H9 (cell line): ENCODE measurements at places on chromosomes 6 and 20.
A peak's percentile ranks its signal among the peaks of the same experiment; 100 is the strongest.

- DNase-seq, result no peak
These were observed 65.3 kb downstream of the NRSN1 start for GRCh38 chr6:24191346-24191745.

- DNase-seq, result no peak
These were observed 115.1 kb downstream of the QKI start for GRCh38 chr6:163529605-163530004.

DNA sequence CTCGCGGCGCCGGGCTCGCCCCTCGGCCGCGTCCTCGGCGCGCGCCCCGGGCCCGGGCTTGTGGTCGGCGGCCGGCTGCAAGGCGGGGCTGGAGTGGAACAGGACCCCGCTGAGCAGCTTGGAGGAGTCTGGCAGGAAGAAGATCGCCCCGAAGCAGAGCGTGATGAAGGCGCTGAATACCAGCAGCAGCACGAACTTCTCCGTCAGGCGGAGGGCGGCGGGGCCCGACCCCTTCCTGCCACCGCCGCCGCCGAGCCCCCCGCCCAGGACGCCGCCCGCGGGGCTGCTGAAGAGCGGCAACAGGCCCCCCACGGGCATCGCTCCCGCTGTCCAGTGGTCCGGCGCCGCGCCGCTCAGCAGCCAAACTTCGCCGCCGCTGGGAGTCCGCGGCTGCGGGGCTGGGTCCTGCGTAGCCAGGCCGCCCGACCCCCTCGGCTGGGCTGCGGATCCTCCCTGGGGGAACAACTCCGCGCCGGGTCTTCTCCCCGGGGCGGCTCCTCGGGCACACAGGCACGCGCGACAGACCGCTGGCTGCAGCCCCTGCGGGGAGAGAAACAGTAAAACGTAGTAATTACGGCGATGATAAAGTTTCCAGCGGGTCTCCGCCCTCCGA lies 707 bp downstream of the MAN1A1 start:
- DNase-seq, result no peak

DNA sequence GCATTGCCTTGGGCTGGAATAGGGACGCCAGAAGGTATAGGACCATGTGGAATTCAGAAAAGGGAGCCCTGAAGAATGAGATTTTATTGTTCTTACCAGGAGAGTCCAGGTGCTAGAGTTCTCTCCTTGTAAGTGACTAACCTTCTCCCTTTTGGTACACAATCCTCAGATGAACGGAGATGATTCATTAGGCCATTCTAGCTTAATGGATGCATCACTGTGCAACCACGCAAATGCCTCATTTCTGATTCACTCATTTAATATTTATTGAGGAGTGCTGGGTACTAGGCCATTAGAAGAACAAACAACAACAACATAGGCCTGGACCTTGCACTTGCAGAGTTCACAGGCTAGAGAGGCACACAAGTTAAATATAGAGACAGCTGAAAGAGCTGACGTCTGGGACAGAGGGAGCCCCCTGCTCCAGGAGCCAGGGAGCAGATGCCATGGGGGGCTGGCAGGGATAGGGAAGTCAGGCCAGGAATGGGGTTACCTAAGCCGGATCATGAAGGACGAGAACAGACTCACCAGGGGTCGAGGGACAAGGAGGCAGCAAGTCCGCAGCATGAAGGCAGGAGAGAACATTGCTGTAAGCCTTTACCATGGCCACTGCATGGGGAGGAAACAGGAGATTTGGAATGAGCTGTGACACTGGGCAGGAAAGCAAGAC lies 179.5 kb upstream of the AKAP12 start:
- DNase-seq, result no peak

- peak; percentile 63 for DNase-seq
These were observed 18.7 kb downstream of the RAB5IF start for GRCh38 chr20:36624068-36624943.

DNA sequence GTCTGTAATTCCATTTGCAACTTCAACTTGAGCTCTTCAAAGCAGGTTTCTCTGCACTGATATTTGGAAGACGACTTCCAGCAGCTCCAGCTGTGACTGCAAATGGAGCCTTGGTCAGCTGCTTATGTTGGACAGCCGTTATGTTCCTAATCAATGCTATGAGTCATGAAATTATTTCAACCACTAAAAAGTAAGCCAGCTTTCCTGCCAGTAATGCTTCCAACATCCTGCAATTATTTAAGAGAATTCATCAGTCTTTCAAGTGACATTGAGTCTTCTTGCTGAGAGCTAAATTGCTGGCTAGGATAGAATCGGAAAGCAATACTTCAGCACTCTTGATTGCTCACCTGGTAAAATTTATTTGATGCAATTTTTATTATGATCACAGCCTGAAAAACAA lies 375.7 kb downstream of the MMUT start:
- no peak for DNase-seq

GRCh38 chr20:33267701-33268100 lies 15.3 kb upstream of the BPIFB1 start:
- no peak for DNase-seq

DNA sequence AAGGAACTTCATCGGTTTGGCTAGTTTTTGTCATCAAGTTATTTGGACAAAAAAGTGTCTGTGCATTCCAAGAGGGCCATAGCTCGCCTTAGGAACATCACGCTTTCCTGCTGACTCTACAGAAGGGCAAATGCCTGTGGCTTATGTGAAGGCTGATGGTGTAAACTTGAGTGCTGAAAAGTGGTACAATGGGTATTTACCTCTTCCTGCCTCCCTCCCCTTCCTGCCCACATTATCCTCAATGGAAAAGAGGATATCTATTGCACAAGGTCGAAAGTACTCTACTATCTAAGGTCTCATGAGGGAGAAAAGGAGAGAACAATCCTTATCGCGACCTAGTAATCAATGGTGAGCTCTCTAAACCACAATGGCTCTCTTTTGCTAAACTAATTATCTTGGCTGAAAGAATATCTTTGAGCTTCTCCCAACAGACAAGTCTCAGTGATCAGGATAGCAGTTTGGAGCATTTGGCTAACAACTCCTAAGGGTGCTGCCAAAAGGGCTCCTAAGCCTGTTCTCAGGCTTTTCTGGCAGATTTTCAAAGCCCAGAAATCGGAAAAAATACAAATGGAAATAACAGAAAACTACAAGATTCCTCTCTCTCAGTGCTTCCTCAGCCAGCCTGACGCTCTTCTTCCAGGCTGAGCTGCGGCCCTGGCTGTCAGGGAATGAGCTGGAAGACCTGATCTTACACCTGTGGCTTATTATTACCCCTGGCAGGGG lies 42.6 kb upstream of the ENPP1 start:
- no peak for DNase-seq

GRCh38 chr20:1423625-1424106 lies 30.8 kb upstream of the FKBP1A start:
- peak; percentile 94 for DNase-seq

DNA sequence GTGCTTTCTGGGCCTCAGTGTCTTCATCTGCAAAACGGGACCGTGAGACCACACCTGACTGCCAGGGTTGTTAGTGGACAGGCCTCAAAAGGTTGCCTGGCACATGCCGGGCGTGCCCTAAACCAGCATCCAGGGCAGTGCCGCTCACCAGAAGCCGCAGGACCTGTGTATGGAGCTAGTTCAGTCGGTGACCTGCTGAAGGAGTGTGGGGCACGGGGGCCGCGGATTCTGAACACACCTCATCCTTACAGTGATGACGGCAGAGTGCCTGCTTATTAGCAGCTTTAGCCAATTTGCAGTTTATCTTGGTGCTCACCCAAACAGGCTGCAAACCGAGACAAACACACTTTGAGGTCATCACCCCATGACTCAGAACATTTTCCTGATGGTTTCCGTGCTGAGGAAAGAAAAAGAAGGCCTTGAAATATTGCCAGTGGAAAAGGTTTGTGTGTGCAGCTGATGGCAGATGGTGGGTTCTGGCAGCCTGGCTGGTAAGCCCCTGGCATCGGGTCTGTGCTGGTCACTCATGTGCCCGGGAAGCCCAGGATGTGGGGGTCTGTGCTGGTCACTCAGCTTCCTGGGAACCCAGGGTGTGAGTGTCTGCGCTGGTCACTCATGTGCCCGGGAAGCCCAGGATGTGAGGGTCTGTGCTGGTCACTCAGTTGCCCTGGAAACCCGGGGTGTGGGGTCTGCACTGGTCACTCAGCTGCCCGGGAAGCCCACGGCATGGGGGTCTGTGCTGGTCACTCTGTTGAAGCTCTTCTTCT lies 153.8 kb downstream of the ERMARD start:
- DNase-seq, result no peak

- DNase-seq, result no peak
These were observed 14.9 kb downstream of the PHACTR2 start for GRCh38 chr6:143692696-143693095.

GRCh38 chr6:132388291-132388690 lies 13.0 kb downstream of the MOXD1 start:
- no peak for DNase-seq

DNA sequence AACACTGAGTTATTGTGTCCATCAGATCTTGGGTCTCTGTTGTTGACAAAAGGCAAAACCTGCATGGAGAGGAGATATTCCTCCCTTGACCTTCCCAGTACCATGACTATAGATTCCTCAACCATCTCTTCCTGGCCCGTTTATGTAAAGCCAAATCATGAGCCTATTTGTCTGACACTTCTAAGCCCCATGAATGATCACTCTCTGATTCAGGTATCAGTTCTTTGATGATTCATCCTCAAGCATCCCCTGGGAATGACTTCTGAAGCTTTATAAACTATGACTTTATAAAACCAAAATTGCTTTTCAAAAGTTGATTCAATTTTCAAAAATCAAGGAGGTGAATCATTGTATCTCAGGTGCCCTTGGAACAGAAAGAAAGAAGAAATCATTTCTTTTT lies 78.7 kb upstream of the LOC128125822 start:
- no peak for DNase-seq

DNA sequence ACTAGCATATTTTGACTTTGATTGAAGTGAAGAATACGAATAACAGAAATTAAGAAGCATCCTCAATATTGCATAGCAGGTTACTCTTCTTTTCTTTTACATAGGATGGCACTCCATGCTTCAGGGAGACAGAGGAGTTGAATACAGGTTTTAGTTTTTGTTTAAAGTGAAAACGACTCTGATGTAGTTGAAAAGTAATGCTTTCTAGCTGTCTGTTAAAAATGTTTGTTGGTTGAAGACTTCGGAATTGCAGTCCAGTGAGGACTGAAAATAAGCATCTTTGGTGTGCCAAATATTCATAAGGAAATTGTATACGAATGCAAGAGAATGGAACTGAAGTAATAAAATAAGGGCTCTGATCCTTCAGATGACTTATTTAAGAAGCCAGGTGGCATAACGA lies 618 bp upstream of the SLC16A10 start:
- DNase-seq, result no peak

- DNase-seq, result no peak
These were observed 6.2 kb downstream of the DEFB132 start for GRCh38 chr20:263701-264100.

DNA sequence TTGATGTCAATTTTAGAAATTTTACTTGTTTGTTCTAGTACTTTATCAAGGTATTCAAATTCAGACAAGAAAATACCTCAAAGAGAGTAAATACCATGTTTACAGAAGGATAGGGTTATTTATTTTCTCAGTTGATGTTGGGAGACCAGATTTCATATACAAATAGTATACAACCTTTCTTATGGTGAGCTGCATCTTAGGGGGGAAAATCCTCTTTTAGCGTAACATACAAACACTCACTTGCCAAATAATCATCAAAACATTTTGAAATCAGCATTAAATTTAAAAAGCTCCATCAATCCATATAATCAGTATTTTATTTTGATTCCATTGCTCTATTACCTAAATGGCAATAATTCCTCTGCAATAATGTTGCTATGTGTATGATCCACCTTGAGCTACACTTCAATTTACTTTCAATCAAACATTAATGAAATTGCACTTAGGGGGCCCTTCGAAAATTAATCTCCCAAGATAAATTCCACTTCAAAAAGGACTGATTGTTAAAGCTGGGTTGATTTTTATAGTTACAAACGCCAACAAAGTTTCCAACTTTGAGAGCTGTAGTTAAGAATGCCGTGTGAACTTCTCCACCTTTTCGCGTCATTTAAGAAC lies 2.2 kb downstream of the NKX2-4 start:
- no peak for DNase-seq

DNA sequence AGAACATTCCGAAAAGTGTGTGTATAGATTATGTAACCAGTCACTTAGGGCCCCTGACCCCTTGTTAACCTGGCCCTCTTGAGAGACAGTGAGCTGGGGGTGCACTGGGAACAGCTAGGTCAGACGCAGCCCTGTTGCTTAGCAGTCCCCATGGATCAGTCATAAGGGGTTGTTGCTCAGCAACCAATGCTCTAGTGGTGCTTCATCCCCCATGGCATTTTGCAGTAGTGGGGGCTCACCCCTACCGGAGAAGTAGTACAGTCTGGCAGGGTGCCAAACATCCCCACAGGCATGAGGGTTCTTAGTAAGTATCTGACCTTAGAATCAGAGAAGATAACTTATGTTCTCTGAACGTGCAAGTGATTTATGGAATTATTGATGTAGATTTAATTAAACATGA lies 12.3 kb downstream of the PKIB start:
- no peak for DNase-seq

DNA sequence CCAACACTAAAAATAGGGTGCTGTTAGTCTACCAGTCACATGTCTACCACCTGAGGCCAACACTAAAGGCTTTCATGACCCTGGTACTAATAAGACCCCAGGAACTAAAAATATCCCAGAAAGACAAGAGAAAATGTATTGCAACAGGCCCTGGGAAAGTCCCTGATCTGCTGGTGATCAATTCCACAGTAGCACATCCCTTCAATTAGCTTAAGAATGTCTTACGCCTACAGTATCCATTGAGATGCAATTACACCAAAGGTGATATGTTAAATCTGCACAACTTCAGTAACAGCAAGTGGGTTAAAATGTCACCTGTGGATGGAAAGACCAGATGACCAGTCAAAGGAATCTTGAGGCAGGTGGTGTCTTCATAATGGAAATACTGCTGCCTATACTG lies 3.1 kb downstream of the SEMG1 start:
- no peak for DNase-seq

DNA sequence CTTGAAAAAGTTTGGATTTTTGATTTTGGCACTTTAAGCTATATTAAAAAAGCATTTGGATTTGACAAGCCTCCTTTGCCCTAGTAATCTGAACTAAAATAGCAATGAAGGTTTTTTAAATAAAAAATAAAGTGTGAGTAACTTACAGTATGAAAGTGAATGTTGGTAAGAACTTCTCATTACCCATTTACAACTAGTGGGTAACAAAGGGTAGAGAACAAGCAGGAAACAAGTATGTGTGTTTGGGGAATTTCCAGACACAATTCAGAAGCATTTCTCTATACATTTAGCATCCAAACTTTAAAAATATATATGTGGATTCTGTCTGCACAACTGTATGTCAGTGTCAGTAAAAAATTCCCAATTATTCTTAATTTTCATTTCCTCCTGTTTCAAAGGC lies 2.9 kb downstream of the TMEM30A start:
- DNase-seq, result no peak

- DNase-seq, result peak; percentile 73
These were observed 27.9 kb downstream of the SDCBP2 start for GRCh38 chr20:1301031-1301529.

DNA sequence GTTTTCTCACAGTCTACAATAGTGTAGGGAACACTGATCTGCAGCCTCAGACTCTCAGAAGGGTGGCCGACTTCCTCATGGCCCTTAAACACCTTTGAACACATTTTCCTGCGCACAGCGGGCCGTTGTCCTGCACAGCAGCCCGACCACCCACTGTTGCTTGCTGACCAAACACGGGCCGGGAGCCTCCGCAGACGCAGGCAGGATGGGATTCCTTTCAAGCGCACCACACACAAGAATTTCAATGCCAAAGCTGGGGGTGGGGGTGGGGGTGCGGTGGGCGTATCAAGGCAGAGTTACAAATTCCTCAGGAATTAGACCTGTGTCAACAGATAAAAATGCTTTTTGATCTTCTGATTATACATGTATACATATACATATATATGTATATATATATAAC lies 74.5 kb downstream of the HUS1B start:
- DNase-seq, result peak; percentile 76

- DNase-seq, result no peak
These were observed 341.2 kb downstream of the SAMD5 start for GRCh38 chr6:147849401-147850330.
